ENCODE measurements at places on chromosomes 7 and 10.

DNA sequence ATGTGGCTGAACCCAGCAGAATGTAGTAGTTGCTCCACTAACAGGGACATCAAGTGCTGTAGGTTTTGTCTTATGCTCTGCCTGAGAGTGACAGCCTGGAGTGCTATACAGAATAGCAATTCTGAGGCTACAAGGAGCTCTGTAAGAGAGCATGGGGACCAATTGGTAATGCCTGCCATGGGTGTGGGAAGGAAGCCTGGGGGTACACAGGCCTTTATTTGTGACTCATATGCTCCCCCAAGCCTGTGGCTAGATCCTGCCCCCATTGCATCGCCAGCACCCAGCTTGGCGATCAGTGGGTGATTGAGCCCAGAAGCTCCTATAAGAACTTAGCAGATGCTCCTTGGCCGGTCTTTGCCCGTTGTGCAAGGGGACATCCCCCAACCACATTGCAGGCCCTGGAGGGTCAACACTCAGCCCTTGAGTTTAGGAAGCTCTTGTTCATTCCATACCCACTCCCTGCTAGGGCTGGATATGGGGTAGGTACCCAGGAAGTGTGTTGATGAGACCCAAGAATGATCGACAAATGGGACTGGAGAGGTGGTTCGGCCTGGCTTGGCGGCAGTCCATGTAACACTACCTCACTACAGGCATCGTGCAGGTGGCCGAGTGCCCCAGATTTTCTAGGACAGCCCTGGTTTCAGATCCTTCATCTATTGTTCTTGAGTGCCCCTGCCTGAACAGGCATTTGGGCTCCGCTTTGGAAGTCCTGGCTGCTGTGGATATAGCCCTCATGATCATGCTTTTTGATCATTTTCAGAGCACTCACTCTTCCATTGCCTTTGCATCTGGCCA is 37.7 kb downstream of the ZMIZ1 start:
- DNase-seq: no peak

GRCh38 chr7:132485136-132485535 is 91.1 kb downstream of the PLXNA4 start:
- DNase-seq: peak; percentile 36

GRCh38 chr10:29772403-29772802 is 137.6 kb upstream of the SVIL start:
- no peak for DNase-seq

- no peak for DNase-seq
Observed at GRCh38 chr7:31175672-31176071, 123.6 kb downstream of the ADCYAP1R1 start.

- DNase-seq: no peak
Observed at GRCh38 chr7:130845581-130846085, 111.6 kb upstream of the KLF14 start.

GRCh38 chr10:116353817-116354216 is 29.6 kb downstream of the CCDC172 start:
- no peak for DNase-seq
